KBM-7 (cell line): ENCODE measurements at places on chromosomes 6 and 20.

GRCh38 chr6:118735320-118735719 lies 83.9 kb upstream of the CEP85L start:
- peak; percentile 41 for DNase-seq

GRCh38 chr6:135159531-135159930 lies 21.6 kb upstream of the MYB start:
- no peak for DNase-seq

- DNase-seq: no peak
Measured at GRCh38 chr6:36947570-36948351, 6.8 kb upstream of the PI16 start.

GRCh38 chr20:35311409-35311808 lies 19.2 kb upstream of the FAM83C start:
- DNase-seq: no peak

DNA sequence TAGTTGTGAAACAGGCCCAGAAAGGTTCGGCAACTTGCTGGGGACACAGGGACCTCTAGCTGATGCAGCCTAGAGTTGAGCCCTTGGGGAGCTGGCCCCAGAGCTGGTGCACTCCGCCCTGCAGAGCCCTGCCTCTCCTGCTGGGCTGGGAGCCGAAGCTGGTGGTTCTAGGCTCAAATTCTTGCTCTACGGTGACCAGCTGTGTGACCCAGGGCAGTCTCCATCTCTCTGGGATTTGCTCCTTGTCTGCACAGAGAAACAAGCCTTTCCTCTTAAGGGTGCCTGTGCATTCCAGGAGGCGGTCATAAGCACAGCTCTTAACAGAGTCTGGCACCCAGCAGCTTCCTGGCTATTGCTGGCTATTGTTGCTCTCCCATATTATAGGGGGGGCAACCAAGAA lies 47.4 kb downstream of the RBM38 start:
- no peak for DNase-seq
